Urinary bladder (tissue), 4 donors: ENCODE measurements at places on chromosomes 5 and 9. TPM values are rescaled to one million over a fixed set of nuclear protein-coding genes. Genes with fewer than 3 reads are reported as not detected.

The KLF4 gene
- total RNA-seq: 39.6 TPM

- no peak for DNase-seq
These were observed 29.7 kb downstream of the SLC36A1 start for GRCh38 chr5:151477101-151477500.

DNA sequence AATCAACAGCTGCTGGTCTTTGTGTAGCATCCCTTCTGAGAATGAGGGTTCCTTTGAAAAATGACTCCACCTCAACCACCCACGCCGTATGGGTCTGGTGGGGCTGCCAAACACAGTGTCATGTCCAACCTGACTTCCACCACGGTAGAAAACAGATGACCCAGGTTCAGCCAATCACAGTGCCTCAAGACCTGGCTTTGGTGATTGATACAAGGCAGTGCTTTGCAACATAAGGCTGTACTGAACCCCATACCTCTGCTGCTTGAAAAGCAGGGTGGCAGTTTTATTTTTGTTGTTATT, 11.5 kb upstream of the TGFBR1 start:
- DNase-seq: no peak

DNA sequence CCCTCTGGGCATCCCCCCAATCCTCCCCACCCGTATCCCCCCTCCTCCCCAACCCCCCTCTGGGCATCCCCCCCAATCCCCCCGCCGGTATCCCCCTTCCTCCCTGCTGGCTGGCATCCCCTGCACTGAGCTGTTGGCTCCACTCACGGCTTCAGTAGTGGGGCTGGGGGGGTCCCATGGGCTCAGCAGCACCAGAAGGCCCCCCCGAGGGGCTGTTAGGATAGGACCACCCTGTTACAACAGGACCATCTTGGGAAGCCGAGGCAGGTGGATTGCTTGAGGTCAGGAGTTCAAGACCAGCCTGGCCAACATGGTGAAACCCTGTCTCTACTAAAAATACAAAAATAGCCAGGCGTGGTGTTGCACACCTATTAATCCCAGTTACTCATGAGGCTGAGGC, 42.4 kb downstream of the EXD3 start:
- no peak for DNase-seq

DNA sequence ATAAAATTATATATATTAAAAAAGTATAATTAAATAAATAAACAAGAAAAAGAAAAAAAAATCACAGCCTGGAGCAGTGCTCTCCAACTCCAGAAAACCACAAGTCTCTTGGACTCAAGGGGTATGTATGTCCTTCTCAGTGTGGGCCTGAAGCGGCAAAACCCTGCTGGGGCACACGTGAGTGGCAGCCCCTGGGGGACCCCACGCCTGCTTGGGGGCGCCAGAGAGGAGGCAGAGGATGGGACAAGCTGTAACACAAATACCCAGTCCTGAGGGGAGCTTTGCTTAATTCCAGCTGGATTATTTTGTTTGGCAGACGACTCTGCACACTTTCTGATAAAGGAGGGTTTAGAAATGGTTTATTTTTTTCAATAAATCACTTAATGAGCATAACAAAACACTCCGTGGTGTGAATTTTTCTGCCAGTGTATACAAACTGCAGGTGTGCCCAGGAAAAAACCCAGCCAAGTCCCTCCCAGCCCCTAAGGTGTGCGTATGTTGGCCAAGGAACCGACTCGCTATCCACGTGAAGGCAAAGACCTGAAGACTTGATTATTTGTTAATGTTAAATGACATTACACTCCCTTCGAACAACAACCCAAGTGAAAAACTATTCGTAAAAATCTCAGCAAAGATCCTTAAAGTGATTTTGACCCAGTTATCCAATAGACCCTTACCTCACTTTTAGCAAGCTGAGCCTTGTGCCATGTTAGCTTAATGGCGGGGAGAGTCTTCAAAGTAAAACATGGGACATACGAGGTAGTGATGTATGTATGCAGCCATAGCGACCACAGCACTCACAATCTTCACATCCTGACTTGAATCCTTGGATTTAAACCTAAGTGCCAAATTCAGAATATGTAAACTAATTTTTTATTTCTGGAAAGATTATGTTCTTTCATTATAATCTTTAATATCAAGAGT, 32.9 kb downstream of the ANKH start:
- DNase-seq: no peak

DNA sequence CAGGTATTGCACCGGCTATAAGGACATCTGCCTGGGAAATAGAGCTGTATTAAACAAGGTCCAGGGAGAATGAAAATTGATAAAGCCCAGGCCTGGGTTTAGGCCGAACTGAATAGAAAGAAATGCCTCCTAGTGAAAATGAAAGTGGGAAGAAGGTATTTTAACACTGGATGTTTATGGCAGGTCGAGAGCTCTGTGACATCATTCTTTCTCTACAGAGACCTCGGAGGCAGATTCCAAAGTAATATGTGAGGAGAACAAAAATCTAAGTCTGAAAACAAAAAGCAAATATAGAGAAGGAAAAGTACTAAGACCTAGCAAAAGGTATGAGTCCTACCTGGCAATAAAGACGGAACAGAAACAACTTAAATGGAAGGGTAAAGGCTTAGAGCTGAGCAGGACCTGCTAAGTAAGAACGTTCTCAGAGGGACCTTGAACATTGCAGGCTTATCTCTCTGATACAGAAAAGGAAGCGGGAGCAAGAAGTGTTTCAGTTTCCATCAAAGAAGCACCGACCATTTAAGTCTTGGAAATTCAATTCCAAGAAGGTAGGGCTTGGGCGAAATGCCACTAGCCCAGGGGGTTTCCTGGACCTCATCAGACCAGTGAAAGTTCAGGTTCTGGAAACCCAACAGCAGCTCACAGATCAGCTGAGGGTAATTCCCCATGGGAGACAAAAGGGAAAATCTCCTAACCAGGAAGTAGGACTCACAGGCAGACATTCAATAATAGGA, 80.0 kb downstream of the SUSD1 start:
- no peak for DNase-seq

GRCh38 chr5:176548967-176549444, at the start of gene CDHR2:
Gene CDHR2, plus strand, starts transcription at chr5:176549342. Its CDS starts 16,011 bp downstream, at chr5:176565353.
- no peak for DNase-seq

- DNase-seq: no peak
These were observed 220.8 kb upstream of the SLC24A2 start for GRCh38 chr9:20009606-20010005.

- no peak for DNase-seq
These were observed 68.2 kb upstream of the S1PR3 start for GRCh38 chr9:88923092-88923491.
